GOT3 (cell line): ENCODE measurements at places on chromosomes 7 and 10.

DNA sequence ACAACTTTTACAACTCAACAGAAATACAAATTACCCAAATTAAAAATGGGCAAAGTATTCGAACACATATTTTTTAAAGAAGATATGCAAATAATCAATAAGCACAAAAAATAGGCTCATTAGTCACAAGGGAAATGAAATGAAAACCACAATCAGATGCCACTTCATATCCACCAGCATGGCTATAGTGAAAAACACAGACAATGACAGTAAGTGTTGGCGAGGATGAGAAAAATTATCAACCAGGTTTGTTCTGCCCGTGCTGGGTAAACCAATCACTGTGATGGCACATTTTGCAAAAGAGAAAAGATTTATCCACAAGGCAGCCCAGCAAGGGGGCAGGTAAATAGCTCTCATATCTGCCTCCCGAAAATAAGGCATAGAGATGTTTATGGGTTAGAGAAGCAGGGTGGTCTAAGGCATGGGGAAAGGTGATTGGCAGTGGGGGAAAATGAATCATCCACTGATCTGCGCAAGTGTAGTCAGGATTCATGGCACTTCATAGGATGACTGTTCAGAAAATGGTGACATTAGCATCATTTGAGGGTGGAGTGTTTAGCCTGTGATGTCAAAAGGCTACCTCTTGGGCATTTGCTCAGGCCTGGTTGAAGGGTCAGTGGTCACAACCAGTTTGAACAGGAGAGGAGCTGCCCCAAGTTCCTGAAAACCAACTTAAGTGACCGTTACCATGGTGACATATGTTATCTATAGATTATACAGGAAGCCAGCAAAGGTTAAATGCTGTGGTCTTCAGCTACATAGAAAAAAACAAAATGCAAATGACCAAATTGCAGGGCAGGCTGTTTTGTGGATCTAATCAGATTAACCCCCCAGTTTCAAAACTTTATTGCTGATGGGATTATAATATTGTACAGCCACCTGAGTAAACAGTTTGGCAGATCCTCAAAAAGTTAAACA is 8.0 kb upstream of the CFAP70 start:
- DNase-seq, result no peak

DNA sequence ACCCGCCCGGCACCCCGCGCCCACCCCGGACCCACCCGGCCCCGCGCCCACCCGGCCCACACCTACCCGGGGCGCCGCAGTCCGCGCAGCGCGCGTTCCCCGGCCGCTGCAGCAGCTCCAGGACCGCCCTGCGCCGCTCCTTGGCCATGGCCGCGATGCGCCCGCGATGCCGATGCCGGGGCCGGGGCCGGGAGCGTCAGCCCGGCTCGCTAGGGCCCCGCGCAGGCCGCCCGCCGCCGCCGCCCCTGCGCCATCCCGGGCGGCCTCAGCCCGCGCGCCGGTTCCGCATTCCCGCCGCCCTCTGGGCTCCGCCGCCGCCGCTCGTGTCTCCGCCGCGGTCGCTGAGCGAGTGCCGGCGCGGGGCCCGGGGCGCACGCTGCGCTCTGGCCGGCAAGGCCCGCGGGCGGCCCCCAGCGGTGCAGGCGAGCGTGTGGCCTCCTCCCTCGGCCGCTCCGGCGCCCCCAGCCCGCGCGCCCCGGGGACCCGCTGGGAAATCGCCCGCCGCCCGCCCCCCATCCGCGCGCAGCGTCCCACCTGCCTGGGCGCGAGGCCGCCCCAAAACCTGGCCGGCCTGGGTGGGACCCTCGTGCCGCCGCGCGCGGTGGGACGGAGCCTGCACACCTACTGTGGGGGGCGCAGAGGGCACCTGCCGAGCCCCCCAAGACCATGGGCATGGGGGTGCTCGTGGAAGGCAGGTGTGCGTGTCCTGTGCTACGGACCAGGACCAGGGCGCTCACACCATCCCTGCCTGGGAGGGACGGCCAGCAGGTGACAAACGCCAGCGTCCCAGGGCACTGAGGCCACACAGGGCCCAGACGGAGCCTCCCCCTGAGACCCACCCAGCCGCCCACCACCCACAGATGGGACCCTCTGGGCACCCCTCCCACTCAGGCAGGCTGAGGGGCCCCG is at the start of gene ADAP1:
Gene ADAP1 (minus strand): TSS at position 351 of the 909 bp plus-strand sequence. CDS start 203 bp downstream, at position 148.
- DNase-seq, result no peak

GRCh38 chr7:130380861-130381455 is 664 bp downstream of the CPA1 start:
- DNase-seq, result no peak

- DNase-seq, result no peak
Measured at GRCh38 chr10:21458126-21458871, 67.2 kb downstream of the SKIDA1 start.

DNA sequence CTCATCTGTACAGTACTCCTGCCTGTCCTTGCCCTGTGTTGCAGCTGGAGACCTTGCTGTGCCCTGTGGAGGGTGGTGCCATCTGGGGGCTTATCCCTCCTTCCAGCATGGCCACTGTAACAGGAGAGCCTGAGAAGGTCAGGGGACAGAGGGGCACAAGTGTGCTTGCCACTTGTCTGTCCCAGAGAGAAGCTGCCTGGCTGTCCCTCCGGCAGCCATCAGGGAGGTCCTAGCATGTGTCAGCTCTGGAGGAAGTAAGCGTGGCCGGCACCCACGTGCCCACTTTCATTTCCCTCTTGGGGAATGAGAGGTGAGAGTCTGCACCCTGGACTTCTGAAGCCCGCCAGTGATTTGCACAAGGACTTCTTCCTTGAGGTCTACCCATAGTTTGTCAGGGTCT is 97.0 kb upstream of the PPIF start:
- no peak for DNase-seq

DNA sequence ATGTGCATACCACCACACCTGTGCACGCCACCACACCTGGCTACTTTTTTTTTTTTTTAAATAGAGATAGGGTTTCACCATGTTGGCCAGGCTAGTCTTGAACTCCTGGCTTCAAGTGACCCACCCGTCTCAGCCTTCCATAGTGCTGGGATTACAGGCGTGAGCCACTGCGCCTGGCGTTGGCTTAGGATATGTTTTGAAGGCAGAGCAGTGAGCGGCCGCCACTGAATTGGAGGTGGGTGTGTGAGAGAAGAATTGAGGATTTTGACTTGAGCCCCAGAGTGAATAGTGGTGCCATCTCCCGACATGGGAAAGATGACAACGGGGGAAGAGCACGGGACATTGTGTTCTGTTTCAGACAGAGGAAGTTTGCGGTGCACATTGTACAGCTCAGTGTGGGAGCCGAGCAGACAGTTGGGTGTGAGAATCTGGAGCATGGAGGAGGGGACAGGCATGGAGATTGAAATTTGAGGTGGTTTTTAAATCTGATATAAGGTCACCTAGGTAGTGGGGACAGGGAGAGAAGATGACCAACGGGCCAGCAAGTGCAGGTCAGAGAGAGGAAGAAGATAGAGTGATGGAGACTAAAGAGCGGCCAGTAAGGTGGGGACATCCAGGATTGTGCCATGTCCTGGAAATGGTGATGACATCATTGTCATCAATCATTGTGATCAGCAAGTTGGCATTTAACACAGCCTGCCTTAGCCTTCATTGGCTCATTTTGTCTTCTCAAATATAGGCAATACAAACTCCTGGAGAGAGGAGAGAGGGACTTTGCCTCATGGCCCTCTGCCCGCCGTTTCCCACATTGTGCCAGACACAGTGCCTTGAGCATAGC is 35.8 kb downstream of the VWA2 start:
- no peak for DNase-seq

DNA sequence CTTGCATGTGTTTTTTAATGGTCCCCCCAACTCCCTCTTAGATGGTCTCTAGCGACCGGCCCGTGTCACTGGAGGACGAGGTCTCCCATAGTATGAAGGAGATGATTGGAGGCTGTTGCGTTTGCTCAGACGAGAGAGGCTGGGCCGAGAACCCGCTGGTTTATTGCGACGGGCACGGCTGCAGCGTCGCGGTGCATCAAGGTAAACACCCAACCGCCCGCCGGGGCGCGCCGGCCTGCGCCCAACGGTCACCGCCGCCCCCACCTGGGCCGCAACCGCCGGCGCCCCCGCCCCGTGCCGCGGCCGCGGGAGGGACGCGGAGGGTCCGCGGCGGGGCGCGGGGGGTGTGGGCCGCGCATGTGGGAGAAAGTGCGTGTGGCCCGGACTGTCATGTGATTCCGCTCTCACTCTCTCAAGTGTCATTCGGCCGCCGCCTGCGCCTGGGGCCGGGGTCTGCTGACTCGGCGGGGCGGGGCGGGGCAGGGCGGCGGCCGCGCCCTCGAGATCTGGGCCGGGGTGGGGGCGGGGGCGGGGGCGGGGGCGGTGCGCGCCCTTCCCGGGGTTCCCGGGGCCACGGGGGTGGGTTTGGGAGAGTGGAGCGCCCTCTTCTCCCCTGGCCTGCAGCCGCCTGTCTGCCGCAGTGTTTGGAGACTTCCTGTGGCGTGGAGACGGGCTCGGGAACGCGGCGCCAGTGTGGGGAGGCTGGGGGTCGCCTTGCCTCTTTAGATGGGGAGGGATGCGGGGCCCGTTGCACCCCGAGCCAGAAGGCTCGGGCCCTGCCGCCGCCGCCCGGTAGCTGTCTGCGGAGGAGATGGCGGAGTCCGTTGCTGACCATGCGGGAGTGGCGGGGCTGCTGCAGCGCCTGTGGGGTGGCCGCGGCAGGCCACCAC is 817 bp downstream of the MLLT10 start:
- DNase-seq, result no peak

GRCh38 chr7:38748056-38748610 is 117.0 kb upstream of the AMPH start:
- no peak for DNase-seq

DNA sequence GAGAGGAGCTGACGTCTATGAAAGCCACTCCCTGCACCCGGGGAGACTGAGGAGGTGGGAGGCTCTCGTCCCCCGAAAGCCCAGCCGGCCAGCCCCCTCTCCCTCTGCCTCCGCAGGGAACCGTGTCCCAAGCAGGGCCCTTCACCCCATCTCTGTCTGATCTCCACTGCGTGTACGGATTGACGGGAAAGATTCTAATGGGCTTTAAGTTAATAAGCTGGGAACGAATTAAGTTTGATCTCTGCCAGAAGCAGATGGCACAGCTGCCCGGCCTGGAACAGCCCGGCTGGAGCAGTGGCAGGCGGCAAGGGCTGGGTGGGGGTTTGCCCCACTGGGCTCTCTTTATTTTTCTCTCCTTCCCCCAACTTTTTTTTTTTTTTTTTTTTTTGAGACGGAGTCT is 6.1 kb upstream of the SLC29A4 start:
- no peak for DNase-seq

DNA sequence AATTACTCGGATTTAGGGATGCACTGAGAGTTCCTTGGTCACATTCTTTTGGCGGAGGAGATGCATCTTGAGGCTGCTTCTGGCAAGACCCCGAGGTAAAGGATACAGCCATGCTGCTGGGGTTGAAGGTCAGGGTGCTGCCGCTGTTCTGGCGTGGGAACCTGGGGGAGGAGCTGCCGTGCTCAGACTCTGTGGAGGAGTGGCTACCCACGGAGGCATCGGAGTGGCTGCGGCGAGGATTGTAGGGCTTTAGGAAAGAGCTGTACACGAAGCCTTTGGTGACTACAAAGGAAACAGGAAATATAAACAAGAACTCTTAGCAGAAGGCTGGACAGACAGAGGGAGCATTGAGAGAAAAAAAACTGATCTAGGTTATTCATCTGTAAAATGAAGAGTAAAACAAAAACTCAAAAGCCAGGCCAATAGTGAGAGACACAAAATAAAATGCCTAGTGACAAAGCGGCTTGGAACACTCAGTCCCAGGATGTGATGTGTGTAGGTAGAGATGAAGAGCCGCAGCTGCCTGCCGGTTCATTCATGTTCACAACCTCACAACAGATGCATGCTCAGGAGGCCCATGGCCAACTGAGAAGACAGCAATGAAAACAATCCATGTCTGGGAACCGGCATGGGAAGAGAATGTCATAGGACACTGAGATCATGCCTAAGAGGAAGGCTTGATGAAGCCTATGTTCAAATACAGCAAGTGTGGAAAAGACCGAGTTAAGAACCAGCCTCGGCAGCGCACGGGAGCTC is 97.8 kb downstream of the ABCC2 start:
- DNase-seq, result no peak

GRCh38 chr7:121714559-121715303 is 158.2 kb upstream of the PTPRZ1 start:
- no peak for DNase-seq

- DNase-seq, result no peak
Measured at GRCh38 chr7:29555061-29555460, 8.6 kb upstream of the PRR15 start.

DNA sequence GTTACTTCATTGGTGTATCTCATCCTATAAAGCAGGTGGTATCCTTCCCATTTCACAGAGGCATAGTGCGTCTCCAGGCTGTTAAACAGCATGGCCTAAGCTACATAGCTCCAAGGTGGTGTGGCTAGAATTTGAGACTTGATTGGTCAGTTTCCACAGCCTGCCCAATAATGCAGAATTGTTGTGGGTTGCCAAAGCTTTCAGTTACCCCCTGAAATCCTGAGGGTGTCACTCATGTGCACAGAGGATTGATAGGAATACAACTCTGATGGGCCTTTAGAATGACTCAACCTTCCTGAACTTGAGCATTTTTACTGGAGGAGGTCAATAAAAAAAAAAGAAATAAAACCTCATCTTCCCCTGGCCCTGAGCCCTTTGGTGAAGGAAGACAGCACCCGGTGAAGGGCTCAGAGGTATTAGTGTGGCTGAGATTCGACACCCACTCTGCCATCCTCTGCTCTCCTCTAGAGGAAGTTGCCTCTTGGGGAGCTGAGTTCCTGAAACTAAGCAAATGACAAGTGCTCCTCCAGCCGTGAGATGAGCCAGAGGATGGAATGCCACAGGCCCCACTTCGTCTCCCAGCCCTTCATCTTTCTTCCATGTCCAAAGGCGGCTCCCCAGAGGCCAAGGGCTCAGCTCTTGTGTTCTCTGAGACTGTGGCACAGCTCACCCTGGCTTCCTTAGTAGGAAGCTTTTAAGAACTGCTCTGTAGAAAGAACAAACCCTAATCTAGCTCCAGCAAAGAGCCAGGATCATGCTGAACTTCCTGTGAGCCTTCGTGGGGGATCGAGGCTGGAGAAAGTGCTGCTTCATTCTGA is 1.0 kb downstream of the ACSL5 start:
- DNase-seq, result no peak

- no peak for DNase-seq
Measured at GRCh38 chr7:4711634-4712033, 29.5 kb downstream of the FOXK1 start.

- no peak for DNase-seq
Measured at GRCh38 chr10:47151920-47152319, 148.1 kb upstream of the GDF10 start.

DNA sequence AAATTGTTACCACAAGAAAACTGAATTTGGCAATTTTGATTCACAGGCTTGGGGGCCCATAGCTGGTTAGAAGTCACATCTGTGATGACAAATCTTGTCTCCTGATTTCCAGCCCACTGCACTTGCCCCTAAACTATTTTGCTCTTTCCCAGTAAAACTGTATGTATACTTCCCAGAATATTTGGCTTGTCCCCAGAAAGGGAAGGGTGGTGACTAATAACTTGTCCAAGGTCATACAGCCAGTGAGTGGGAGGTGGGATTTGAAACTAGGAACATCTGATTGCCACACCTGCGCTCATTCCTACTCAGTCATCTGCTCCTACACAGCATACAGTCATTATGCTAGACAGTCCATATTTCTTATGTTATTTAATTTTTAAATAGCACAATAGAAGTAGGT is 304.5 kb downstream of the SDHAF3 start:
- no peak for DNase-seq

- DNase-seq, result no peak
Measured at GRCh38 chr10:29969255-29970011, 90.0 kb downstream of the JCAD start.
